ENCODE measurements at places on chromosomes 1 and 21. TPM values are rescaled to one million over a fixed set of nuclear protein-coding genes. Genes with fewer than 3 reads are reported as not detected.

The LPGAT1 gene
- 34.2 TPM for total RNA-seq

The TNFRSF9 gene
- not detected for total RNA-seq

The CAMK1G gene
- not detected for total RNA-seq

The PTPN22 gene
- 13.2 TPM for total RNA-seq

The HMGN1 gene
- 277 TPM for total RNA-seq

The KRTAP21-2 gene
- total RNA-seq: not detected

The TRPM2 gene
- 2.6 TPM for total RNA-seq

The VHLL gene
- total RNA-seq: not detected

DNA sequence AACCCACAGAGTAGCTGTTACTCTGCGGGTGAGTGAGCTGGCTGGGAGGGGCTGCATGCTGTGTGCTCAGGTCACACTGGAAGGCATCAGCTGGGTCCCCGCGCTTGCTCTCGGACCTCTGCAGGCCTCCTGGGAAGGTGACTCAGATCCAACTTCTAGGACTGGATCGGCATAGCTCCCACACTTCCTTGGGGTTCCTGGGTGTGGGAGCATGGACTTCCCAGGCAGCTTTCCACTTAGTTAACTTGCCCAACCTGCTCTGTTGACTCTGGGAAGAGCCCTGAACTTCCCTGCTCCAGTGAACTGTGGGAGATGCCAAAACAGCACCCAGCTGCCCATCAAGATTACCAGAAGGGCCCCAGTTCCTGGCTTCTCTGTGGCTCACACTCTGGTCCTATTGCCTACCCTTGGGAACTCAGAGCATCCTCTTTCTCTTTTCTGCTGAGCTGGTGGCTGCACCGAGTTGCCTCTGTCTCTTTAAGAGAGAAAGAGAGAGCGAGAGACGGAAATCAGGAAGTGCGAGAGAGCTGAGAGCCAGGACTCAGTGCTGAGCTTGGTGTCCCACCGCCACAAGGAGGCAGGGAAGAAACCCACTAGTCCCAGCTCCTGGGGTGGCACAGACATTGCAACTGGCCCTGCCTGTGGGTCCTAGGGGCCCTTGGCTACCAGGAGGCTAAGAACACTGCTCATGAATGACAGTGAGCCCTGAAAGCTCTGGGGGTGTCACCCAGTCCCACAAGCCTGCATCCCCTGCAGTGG, at the start of gene IKBKE:
Gene IKBKE, plus strand, starts transcription at position 544 of the 759 bp plus-strand sequence. CDS start 2,752 bp downstream, outside the sequence.
- H3K27me3 ChIP-seq: no peaks in the 10 kb centered on the region
- no peaks in the 10 kb centered on the region for H3K36me3 ChIP-seq
- H3K4me1 ChIP-seq: peaks cover 37% of the 10 kb centered on the region
- peak within 1 kb of the TSS; percentile 73 for H3K27ac ChIP-seq

DNA sequence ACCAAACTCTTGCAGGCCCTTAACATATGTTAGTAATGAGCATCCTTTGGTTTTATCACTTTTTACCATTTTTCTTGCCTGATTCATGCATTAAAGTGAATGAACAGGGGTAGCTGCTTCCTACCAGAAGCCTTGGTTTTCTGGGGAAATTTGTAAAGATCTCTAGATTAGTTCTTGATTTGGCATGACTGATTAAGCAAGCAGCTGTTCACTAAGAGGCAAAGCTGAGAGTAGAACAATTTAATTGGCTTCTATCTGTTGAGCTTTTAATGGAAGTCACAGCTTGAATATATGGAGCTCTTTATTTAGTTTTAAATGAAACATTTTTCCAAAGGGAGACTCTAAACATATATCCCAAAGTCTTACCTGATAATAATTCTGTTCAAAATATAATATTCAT, 23.6 kb downstream of the TLCD4 start:
- H3K4me1 ChIP-seq: no peaks in the 10 kb centered on the region
- no peaks in the 10 kb centered on the region for H3K36me3 ChIP-seq
- H3K4me3 ChIP-seq: no peak overlapping the region
- no peaks in the 10 kb centered on the region for H3K27me3 ChIP-seq
- no peak overlapping the region for H3K27ac ChIP-seq

DNA sequence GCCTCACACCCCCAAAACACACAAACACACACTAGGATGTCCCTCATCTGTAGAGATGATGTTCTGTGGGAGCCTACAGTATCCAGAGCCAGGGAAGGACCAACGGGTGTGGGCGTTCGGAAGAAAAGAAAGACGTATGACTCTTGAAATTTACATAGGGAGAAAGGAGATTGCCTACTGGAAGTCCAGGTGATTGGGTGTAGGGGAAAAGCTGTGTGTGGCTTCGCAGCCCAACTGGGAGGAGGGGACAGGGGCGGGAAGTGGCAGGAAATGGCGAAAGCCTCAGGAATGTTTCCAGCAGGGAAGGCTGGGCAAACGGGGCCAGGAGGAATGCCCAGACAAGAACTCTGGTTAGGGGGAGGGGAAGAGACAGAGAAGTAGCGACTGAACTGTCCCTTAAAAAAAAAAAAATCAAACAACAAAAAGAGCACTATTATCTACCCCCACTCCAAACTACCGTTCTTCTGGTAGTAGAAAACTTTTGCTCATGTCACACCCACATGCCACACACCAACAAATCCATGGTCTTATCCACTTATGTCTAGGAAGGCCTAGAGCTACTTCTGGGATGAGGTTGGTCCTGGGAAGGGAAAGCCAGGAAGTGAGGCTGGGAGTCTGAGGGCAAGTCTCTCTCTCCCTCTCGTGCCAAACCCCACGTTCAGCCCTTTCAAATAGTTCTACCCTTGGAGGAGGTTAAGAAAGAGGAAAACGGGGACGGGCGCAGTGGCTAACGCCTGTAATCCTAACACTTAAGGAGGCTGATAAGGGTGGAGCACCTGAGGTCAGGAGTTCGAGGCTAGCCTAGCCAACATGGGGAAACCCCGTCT, 1.8 kb upstream of the CKS1B start:
- peak overlapping the region; percentile 97 for H3K27ac ChIP-seq
- peaks cover 35% of the 10 kb centered on the region for H3K4me1 ChIP-seq
- DNase-seq: peak; percentile 74
- no peak overlapping the region for H3K4me3 ChIP-seq
- H3K36me3 ChIP-seq: no peaks in the 10 kb centered on the region

DNA sequence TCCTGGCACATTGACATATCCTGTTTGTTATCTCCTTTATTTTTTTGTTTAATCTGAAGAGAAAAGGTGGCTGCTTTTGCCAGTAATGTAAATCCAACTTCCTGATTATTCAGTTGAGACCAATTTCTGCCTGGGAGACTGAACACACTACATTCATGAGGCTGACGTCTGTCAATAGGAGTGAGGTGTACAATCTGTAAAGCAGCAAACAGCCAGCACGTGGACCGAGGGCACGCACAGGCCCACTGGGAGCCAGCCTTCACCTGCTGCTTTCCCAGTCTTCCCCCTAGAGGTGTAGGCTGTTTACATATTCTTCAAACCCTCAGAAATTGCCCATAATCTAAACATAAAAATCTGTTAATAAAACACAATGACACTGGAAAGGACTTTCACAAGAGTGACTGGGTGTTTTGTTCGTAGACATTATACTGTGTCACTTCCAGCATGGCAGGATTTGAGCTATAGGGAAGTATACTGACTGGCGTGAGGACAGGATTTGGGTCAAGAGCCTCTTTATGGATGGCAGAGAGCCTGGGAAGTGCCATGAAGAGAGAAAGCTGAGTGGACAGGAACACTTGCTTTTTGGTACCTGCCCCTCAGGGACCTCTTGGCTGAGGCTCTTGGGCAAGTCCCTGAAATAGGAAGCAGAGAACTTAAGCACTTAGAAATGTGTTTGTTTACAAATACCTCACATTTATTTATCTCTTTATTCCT, 552.9 kb upstream of the CAMK1G start:
- H3K4me1 ChIP-seq: no peaks in the 10 kb centered on the region
- peak; percentile 66 for DNase-seq
- H3K27me3 ChIP-seq: no peaks in the 10 kb centered on the region
- H3K36me3 ChIP-seq: no peaks in the 10 kb centered on the region

DNA sequence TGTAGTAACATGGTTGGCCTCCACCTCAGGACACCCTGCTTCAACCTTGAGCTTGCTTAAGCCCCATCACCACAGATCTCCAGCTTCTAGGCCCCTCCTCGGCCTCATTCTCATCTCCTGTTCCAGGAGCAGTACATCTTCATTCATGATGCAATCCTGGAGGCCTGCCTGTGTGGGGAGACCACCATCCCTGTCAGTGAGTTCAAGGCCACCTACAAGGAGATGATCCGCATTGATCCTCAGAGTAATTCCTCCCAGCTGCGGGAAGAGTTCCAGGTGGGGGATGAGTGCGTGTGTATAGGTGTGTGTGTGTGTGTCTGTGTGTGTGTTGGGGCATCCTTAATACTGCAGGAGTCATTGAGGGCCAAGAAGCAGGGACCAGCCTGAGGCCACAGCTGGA, 79.6 kb downstream of the PTPRU start:
- no peak overlapping the region for H3K27ac ChIP-seq
- H3K4me1 ChIP-seq: no peaks in the 10 kb centered on the region
- no peaks in the 10 kb centered on the region for H3K36me3 ChIP-seq
- no peak overlapping the region for H3K4me3 ChIP-seq
- DNase-seq: no peak

- H3K27ac ChIP-seq: no peak overlapping the region
- H3K4me3 ChIP-seq: no peak overlapping the region
Observed at GRCh38 chr1:55255901-55256300, 40.7 kb upstream of the USP24 start.

DNA sequence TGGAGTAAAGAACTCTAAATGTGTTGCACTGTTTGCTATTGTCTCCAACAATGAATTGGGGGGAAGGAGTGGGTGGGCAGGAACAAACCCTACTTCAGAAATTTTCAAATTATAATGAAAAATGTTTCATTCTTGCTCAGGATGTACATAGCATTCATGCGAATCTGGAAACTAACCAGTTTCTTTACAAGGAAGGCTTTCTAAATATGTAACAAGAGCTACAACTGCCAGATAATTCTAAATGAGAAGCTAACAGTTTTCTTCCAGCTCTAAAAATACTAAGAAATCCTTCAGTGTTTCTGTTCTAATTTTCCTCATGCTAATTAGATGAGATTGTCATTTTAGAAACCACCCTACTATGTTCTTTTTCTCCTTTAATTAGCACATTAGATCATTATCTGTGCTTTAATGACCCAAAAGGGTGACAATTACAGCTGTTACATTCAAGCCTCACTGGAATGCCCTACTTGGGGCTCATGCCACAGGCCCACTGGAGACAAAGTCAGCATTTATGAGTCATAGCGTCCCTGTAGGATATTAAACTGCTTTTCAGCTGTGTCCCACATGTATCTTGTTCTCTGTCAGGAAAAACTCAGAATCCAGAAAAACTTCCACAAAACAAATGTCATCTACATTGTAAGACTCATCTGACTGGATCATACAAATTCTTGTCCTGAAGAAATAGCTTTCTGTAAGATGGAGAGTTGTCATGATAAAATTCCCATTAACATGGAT, 804.6 kb upstream of the CXADR start:
- no peaks in the 10 kb centered on the region for H3K27me3 ChIP-seq
- no peaks in the 10 kb centered on the region for H3K36me3 ChIP-seq
- H3K4me3 ChIP-seq: no peak overlapping the region
- no peak for DNase-seq

- no peaks in the 10 kb centered on the region for H3K27me3 ChIP-seq
- no peak for DNase-seq
- H3K4me1 ChIP-seq: no peaks in the 10 kb centered on the region
Observed at GRCh38 chr21:17829472-17829871, 10.3 kb upstream of the C21orf91 start.

DNA sequence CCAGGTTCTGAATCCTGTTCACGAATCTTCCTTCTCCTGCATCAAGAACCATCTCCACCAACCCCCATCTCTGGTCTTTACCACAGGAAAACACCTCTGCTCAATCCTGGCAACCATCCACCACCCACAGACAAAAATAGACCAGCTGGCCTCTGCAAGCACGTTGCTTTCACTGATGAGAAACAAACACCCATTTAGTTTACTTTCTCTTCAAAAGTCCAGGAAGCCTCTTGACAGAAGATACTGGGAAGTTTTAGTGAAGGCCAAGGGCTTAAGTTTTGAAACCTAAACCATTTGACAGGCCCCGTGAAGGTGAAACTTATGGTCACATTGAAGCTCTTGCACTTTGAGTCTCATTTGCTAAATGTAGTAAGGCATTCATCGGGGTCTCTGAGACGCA, 122.6 kb upstream of the PPP2R5A start:
- no peak overlapping the region for H3K4me3 ChIP-seq
- H3K4me1 ChIP-seq: peaks cover 4% of the 10 kb centered on the region
- no peak overlapping the region for H3K27ac ChIP-seq
- no peak for DNase-seq

DNA sequence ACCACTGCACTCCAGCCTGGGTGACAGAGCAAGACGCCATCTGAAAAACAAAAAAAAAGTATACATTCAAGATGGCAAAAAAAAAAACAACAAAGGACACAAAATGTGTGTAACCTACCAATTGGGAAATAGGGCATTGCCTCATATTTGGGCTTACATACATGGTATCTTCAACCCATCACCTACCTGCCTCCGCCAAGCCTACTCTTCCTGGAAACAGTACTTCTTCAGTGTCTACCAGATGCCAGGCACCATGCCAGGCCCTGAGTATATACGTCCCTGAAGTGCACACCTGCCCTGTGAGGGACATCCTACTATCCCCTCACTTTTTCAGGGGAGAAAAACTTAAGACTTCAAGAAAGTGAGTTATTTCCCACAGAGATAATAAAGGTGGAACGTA, 160.2 kb downstream of the TOMM20 start:
- no peaks in the 10 kb centered on the region for H3K36me3 ChIP-seq
- peaks cover 58% of the 10 kb centered on the region for H3K4me1 ChIP-seq
- peak overlapping the region; percentile 91 for H3K27ac ChIP-seq
- DNase-seq: no peak

- no peak for DNase-seq
- H3K27ac ChIP-seq: no peak overlapping the region
- no peak overlapping the region for H3K4me3 ChIP-seq
- no peaks in the 10 kb centered on the region for H3K36me3 ChIP-seq
- H3K4me1 ChIP-seq: no peaks in the 10 kb centered on the region
Observed at GRCh38 chr1:67170751-67171573, 4.7 kb downstream of the IL23R start.

DNA sequence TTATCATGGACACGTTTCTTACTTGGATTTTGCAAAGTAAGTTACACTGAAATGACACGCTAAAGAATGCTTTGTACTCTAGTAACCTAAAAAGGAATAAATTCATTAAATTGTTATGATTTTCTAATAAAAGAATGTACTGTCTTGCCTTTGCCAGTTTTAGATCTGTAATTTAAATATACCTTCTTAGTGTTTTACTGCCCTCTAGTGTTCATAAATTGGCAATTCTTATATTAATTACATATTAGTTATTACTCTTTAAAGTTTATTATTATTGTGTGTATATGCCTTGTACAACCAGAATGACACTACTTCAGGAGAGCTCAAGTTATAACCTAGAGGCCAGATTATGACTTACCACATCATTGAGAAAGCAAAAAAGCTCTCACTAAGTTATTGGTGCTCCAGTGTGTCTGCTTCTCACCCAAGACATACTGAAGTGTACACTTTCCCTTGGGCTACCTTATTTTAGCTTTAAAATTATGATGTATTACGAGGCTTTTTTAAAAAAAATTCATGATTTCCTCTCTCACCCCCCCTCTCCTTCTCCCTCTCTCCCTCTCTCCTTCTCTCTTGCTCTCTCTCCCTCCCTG, 169.9 kb downstream of the HS2ST1 start:
- no peak overlapping the region for H3K27ac ChIP-seq
- no peaks in the 10 kb centered on the region for H3K27me3 ChIP-seq
- no peak for DNase-seq
- no peak overlapping the region for H3K4me3 ChIP-seq

- H3K27ac ChIP-seq: no peak overlapping the region
- no peak for DNase-seq
- no peak overlapping the region for H3K4me3 ChIP-seq
- no peaks in the 10 kb centered on the region for H3K27me3 ChIP-seq
Observed at GRCh38 chr1:17412093-17412870, 27.2 kb downstream of the RCC2 start.

All from transverse colon (tissue), 4 donors.